ENCODE measurements at places on chromosomes 2 and 18.

DNA sequence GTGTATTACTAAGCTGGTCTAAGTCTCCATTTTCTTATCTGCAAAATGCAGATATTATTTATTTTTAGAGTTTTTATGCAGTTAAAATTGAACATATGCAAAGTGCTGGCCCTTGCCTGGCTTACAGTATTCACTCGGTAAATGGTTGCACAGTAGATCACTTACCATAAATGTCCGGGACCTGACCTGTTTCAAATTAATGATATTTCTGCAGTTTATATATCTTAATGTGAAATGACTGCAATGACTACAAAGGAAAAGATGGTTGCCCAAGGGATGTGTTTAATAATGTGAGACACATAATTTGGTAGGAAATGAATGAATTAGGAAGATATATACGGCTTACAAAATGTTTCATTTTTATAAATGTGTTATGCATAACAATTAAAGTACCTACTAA is 37.1 kb downstream of the LRRC30 start:
- DNase-seq: no peak

- DNase-seq: no peak
Observed at GRCh38 chr2:74222300-74222650, 23.9 kb downstream of the MTHFD2 start.

- no peak for DNase-seq
Observed at GRCh38 chr2:163491850-163492249, 244.0 kb downstream of the FIGN start.

DNA sequence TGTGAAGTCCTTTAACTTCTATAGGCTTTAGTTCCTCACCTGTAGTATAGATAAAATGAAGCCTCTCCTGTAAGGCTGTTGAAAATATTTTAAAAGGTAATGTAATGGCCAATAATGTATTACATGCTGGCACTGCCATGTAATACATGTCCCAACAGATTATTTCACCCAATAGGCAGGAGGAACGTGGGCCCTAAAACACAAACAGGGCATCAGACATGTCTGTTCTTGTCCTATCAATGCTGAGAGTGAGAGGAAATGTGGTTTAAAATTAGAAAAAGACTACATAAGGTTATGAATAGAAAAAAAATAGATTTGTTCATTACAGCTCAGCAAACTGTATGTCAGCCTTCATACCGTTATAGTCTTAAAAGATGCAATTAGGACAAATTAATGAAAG is 492.7 kb upstream of the DDX18 start:
- DNase-seq: no peak

DNA sequence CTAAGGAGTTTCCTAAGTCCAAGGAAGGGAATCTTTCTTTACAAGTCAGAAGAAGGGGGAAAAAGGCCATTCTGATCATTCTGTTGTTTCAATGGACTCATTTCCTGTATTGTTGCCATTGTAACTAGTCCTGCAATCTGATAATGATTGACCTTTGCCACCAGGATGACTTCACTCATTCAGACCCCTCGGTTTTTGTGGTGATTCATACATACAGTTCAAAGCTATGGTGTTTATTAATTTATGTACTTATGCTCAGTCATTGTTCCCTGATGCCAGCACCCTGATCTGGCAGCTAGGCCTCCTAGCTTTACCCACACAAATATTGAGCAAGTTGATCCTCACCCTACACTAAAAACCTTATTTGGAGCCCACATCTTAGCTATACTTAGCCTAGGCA is 57.6 kb upstream of the ZNF519 start:
- no peak for DNase-seq

GRCh38 chr18:73646772-73647171 is 500.9 kb downstream of the FBXO15 start:
- no peak for DNase-seq

- DNase-seq: no peak
Observed at GRCh38 chr18:58727776-58728500, 56.7 kb downstream of the MALT1 start.

- no peak for DNase-seq
Observed at GRCh38 chr2:10183146-10183675, 60.7 kb downstream of the RRM2 start.

- DNase-seq: no peak
Observed at GRCh38 chr2:165787334-165787733, 6.7 kb downstream of the GALNT3 start.

- DNase-seq: no peak
Observed at GRCh38 chr2:38966678-38967077, 77.0 kb downstream of the ARHGEF33 start.

- DNase-seq: no peak
Observed at GRCh38 chr18:78640246-78640995, 339.2 kb upstream of the SALL3 start.

GRCh38 chr2:236775511-236775910 is 205.9 kb downstream of the ACKR3 start:
- DNase-seq: no peak

- DNase-seq: no peak
Observed at GRCh38 chr2:231423176-231423575, 27.7 kb downstream of the B3GNT7 start.

DNA sequence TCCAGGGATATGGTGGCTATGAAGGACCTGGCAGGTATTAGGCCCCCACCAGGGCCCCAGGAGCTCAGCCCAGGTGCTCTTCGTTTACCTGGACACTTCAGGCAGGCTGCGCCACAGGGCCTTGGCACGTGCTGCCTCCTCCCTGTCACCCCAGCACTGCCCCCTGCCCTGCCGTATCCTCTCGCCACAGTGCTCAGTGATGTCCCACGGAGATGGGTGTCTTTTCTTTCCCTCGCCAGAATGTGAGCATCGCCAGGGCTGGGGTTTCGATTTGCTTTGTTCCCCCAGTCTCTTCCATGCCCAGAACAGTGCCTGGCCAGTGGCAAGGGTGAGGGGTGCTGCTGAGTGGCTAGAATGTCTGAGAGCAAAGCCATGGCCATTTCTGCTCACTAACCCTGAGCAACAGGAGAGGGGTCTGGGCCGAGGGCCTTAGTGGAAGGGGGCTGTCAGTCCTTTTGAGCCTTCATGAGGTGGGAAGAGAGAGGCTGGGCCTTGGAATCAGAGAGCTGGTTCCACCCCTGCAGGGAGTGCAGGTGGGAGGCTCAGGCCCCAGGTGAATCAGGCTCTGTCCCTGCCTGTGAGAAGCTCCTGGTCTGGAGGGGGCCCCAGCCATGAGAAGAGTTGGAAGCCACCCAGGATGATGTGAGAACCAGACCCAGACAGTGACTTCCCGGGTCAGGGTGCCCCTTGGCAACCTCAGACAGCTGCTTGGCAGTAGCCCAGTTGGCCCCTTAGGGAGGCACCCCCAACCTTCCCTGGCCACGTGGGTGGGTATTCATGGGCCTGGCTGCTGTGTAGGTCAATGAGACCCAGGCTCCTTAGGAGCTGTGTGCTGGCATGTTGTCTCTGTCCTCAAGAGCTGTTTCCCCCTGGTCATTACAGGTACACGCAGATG is 129.9 kb upstream of the HS6ST1 start:
- no peak for DNase-seq

DNA sequence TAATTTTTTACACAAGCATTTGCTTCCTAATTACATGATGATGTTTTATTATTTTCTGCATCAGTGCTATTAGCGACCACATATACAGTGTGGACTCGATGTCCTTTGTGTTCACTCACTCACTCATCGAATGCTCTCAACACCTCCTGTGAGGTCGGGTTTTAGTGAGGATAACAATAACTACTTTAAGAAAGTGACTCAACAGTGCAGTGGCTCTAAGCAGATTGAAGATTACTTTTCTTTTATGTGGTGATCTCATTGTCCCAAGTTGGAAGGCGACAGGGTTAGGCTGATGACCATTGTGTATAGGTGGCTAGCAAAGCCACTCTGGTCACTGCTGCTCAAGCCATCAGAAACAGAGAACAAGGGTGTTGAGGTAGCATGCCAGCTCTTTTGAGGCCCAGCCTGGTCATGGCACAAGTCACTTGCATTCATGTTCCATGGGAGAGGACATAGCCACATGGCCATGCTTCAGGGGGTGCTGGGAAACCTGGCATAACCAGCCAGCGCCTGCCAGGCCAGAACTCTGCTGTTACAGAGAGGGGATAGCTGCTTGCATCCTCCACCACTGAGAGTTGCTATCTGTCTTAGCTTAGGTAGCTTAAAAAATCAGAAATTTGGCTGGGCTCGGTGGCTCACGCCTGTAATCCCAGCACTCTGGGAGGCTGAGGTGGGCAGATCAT is 60.4 kb downstream of the PDCL3 start:
- no peak for DNase-seq

DNA sequence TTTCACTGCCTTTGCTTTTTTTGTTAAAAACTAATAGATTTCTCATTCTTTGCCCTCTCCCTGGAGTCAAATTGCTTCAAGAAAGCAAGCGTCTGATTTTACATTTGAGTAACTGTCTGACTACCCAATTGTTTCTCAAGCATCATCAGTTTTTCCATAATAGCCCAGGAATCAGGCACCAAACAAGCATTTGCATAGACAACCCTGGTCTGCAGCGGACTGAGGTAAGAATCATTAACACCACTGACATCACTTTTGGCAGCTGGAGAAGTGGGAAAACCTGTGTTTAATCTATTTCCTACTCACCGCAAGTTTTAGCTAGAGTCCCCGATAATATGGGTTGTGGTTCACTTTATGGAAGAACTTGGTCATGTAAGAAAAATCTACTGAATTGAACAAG is 55.7 kb downstream of the IRS1 start:
- DNase-seq: no peak

- no peak for DNase-seq
Observed at GRCh38 chr2:196353717-196354116, 182.3 kb upstream of the STK17B start.

DNA sequence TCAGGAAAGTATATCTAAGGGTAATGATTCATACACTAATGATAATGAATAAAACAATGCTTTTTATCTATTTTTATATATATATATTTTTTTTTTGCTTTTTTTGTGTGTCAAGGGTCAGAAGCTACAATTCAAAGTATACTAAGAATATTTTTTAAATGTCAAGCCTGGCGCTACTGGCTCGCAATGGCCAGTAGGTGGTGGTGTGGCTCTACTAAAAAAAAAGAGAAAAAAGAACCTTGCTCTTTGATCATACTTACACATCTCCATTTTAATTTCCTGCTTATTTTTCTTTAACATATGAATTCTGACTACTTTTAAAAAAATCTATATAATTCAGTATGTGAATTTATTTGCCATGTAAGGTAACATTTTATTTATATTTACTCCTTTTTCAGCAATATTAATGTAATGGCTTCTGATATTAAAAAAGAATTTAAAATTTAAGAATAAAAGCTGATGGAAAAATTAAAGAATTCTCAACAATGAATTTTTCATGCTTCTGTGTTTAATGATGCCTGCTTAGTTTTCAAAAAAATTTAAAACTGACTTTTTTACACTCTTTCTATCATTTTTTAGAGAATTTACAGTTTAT is 232.9 kb downstream of the GULP1 start:
- DNase-seq: peak; percentile 69

DNA sequence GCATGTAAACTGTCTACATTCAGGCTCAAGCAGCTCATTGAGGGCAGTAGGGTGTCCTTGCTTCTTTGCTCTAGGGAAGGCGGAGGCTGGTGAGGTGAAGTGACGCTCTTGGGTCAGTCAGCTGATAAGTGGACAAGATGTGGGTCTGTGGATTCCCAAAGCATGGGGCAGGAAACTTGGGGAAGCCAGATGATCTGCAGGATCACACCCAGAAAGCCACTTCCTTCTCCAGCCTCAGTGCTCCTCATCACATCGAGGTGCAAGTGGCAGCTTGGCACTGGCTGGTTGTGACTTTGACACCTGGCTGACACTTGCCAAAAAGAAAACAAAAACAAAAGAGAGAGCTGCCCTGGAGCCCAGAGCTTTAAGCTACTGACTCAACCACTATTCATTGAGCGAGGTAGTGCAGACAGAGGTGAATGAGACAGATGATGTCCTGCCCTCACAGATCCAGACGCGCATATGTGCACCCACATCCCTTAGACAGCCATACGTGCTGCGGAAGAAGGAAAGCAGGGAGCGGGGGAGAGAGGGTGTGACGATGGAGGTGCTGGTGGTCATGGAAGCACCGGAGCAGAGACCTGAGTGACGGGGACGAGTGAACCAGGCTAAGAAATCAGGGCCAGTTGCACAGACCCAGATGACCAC is 3.1 kb upstream of the CIB4 start:
- no peak for DNase-seq

GRCh38 chr2:239803766-239804115 is 221.4 kb downstream of the NDUFA10 start:
- no peak for DNase-seq

GRCh38 chr2:15539999-15540398 is 21.1 kb downstream of the NBAS start:
- DNase-seq: no peak

DNA sequence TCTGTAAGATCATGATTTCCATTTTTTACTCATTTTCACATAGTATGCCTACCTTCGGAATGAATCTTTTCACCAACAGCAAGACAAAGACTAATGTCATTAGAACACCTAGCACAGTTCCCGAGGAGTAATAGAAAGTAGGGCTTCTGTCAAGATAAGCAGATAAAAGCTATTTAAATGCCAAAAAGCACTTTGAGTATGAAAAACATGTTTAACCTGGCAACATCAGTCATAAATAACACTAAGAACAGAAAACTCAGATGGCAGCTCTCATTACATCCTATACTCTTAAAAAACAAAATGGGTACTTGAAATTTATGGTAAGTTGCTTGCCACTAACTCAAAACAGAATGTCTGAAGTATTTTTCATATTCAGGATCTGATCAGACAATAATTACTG is 17.1 kb downstream of the NEMP2 start:
- DNase-seq: no peak

DNA sequence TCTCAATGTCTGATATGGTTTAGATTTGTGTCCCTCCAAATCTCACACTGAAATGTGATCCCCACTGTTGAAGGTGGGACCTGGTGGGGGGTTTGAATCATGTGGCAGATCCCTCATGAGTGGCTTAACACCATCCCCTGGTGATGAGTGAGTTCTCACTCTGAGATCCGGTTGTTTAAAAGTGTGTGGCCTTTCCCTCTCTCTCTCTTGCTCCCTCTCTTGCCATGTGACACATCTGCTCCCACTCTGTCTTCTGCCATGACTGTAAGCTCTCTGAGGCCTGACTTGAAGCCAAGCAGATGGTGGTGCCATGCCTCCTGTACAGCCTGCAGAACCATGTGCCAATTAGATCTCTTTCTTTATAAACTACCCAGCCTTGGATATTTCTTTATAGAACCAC is 108.8 kb downstream of the RBMS1 start:
- no peak for DNase-seq

DNA sequence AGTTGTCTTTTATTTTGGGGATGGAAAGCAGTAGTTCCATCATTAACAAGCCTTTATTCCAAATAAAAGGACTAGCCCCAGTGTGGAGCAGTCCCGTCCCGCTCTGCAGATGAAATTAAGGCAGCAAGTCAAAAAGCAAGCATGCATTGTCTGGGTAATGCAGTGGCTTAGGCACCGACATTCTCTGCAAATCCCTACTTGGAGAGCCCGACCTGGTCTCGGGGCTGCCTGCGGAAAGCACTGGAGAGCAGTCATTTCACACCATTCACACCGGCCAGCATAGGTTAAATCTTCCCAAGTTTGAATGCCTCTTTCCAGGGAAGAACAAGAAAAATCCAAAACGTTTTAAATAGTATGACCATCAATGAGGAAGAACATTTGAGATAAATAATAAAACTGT is 24.4 kb upstream of the RAB12 start:
- DNase-seq: no peak
